ENCODE measurements at places on chromosomes 1 and 21.
A peak's percentile ranks its signal among the peaks of the same experiment; 100 is the strongest.

DNA sequence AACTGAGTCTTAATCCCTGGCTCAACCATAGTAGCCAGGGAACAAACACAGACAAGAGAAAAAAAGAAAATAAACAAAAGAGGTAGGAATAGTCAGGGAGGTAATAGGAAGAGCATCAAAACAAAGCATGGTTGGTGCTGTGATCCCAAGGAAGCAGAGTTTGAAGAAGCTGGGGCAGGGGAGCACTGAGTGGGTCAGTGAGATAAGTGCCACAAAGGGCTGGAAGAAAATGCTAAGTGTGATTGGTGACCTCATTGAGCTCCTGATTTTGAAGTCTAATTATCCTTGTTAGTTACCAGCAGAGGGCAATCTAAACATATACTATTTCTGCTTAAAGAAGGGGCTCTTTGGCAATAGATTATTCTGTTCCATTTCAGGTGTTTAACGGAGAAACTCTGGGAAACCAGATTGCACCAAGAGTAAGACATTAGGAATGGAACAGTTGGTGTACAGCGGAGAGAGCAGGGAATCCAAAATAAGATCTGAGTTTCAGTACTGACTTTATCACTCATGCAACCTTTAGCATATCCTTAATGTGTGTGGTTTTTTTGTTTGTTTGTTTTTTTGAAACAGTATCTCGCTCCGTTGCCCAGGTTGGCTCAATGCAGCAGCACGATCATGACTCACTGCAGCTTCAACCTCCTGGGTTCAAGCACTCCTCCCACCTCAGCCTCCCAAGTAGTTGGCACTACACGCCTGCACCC is 30.7 kb upstream of the KIAA1614 start:
- peak; percentile 74 for DNase-seq
- no peak overlapping the region for H3K4me3 ChIP-seq
- no peak overlapping the region for H3K27ac ChIP-seq
- no peaks in the 10 kb centered on the region for H3K27me3 ChIP-seq
- peaks cover 55% of the 10 kb centered on the region for H3K36me3 ChIP-seq
- H3K4me1 ChIP-seq = peaks cover 3% of the 10 kb centered on the region

DNA sequence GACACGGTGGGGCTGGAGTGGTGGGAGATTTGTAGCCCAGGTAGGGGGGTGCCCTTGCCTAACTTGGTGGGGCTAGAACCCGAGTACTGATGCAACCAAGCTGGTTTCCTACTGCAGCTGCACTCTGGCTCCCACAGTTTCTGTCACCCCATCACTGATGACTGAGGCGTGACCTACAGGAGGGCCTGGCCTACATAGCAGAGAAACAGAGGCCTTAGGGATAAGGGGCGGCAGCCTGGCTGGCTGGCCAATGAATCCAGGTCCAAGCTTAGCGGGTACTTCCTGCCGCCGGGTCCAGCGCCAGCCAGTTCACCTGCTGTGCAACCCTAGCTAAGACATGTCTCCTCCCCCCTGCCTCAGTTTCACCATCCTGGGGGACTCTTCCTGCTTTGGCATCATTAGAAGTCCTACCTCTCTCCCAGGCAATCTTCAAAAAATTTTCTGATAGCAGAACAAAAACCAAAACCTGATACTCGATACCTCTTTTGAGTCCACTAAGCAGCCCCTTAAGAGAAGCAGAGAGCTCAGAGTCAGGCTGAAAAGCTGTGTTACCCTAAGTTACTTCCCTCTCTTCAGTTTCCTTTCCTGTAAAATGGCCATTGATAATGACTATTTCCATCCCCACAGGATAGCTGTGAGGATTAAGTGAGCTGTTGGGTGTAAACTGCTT is 27.3 kb upstream of the RNF19B start:
- no peaks in the 10 kb centered on the region for H3K27me3 ChIP-seq
- no peak overlapping the region for H3K27ac ChIP-seq
- no peaks in the 10 kb centered on the region for H3K36me3 ChIP-seq

GRCh38 chr21:42508371-42508770 is 5.3 kb upstream of the SLC37A1 start:
- H3K36me3 ChIP-seq = no peaks in the 10 kb centered on the region
- H3K4me1 ChIP-seq = peaks cover 5% of the 10 kb centered on the region
- no peak for DNase-seq
- no peak overlapping the region for H3K27ac ChIP-seq
- peaks cover 20% of the 10 kb centered on the region for H3K27me3 ChIP-seq

DNA sequence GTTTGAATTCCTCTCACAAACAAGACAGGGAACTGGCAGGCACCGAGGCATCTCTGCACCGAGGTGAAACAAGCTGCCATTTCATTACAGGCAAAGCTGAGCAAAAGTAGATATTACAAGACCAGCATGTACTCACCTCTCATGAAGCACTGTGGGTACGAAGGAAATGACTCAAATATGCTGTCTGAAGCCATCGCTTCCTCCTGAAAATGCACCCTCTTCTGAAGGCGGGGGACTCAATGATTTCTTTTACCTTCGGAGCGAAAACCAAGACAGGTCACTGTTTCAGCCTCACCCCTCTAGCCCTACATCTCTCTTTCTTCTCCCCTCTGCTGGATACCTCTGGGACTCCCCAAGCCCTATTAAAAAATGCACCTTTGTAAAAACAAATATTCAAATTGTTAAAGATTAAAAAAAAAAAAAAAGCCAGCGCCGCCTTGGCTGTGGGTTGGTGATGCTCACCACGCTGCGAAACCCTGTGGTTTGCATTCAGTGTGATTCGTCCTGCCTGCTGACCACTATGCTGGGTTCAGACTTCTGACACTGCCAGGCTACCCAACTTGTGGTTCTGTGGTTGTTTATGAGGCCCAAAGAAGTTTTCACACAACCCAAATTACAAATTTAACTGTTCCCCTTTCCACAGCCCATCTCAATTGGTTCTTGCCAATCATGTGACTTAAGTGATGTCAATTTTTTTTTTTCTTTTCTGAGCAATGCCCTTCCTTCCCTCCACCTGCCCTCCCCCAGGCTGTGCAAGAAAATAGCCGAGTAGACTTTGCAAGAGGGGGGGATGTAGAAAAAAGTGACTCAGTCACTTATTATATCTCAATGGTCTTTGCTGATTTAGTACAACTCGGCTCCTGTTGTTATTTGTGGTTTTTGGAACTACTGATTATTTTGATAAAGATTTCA is at the start of gene RUNX1:
Gene RUNX1, minus strand, starts transcription at position 597 of the 912 bp plus-strand sequence.
- peak; percentile 61 for DNase-seq
- H3K4me3 ChIP-seq = peak within 1 kb of the TSS; percentile 40
- peak within 1 kb of the TSS; percentile 51 for H3K27ac ChIP-seq
- H3K4me1 ChIP-seq = peaks cover 18% of the 10 kb centered on the region
- no peaks in the 10 kb centered on the region for H3K27me3 ChIP-seq

DNA sequence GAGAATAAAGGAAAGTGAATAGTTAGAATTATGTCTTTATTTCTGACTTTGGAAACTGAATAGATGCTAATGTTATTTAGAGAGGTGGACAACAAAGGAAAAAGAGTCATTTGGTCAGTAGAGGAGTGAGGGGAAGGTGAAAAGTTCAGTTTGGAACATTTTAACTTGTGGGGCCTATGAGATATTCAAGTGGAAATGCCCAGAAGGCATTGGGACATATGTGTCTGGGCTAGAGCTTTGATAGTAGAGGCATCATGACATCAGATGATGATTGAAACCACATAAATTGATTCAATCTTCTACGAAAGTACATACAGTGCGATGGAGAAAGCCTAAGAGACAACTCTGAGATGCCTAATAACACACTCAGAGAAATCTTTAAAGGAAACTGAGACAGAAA is 151.7 kb upstream of the COL11A1 start:
- no peak overlapping the region for H3K4me3 ChIP-seq
- H3K27ac ChIP-seq = no peak overlapping the region
- H3K36me3 ChIP-seq = no peaks in the 10 kb centered on the region
- H3K27me3 ChIP-seq = no peaks in the 10 kb centered on the region
- no peak for DNase-seq
- H3K4me1 ChIP-seq = no peaks in the 10 kb centered on the region

DNA sequence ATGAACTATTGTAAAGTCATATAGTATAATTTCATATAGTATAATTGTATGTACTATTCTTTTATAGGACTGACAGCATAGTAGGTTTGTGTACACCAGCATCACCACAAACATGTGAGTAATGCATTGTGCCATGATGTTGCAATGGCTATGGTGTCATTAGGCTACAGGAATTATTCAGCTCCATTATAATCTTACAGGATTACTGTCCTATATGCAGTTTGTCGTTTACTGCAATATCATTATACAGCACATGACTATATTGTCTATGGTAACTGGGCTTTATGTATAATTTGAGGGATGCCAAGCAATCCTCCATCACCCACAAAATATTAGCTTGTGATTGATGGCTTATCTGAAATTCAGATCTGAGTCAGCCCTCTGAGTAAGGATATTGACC is 54.2 kb upstream of the PBX1 start:
- no peak for DNase-seq
- no peaks in the 10 kb centered on the region for H3K36me3 ChIP-seq
- no peaks in the 10 kb centered on the region for H3K4me1 ChIP-seq
- H3K4me3 ChIP-seq = no peak overlapping the region
- H3K27me3 ChIP-seq = no peaks in the 10 kb centered on the region

DNA sequence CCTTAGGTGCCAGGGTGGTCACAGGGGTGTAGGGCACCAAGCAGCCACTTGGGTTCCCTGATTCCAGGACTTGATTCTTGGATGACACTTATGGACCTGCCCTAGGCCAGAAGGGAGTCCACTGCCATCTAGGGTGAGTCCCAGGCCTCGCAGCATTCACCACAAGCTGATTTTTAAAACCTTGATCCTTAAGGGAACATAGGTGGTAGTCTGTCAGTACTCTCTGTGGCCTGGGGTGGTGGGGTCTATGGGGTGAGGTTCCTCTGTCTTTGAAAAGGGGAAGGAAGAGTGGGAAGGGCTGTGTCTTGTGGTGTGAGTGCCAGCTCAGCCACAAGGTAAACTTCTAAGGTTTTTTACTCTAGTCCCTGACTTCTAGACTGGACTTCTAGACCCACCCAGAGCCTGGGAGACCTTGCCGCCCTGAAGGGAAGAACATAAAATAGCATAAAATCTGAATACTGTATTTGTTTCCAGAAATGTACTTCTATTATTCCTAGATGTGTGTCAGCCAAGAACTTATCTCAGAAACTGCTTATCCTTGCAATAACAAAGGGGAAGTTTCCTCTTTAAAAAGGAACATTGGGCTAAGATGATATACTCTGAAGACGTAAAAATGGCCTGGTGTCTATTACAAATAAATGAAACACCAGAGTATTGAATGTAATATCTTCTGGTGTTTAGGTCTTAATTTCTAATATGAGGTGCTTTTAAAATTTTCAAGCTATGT is 757.3 kb downstream of the LTN1 start:
- no peaks in the 10 kb centered on the region for H3K27me3 ChIP-seq
- H3K27ac ChIP-seq = no peak overlapping the region
- H3K4me3 ChIP-seq = no peak overlapping the region
- DNase-seq = no peak
- H3K4me1 ChIP-seq = no peaks in the 10 kb centered on the region
- H3K36me3 ChIP-seq = no peaks in the 10 kb centered on the region

DNA sequence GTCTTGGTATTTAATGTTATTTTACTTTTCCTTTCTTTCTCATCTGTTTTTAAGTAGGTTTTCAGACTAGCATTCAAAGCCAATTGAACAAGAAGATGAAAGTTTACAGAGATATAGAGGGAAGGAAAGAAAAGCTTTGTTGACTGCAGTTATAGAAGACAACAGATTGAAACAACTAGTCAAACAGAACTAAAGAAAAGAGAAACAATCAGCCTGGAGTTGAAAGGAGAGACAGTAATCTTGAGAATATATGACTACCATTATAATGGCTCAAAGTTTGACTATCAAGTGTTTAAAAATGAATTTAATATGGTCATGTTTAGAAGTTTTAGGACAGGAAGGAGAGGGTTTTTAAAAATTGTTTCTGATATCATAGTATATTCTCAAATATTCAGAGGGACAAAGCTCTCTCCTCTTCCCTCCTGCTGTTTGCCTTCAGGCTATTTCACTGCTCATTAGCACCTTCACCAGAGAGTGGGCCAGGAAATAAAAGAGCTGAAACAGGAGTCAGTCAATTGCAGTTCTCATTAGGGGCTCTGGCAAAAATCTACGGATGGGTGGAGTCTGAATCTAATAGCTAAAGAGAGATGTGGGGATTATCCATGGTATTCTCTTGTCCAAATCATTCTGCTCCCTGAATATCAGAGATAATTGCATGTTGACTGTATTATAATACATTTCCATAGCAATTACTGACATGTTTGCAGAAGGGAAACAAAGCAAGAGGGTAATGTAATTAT is 577.8 kb downstream of the BRINP3 start:
- H3K4me1 ChIP-seq = no peaks in the 10 kb centered on the region
- no peaks in the 10 kb centered on the region for H3K27me3 ChIP-seq
- no peak overlapping the region for H3K4me3 ChIP-seq
- H3K36me3 ChIP-seq = no peaks in the 10 kb centered on the region
- H3K27ac ChIP-seq = no peak overlapping the region
- DNase-seq = no peak

- peak; percentile 26 for DNase-seq
- no peaks in the 10 kb centered on the region for H3K36me3 ChIP-seq
- H3K4me1 ChIP-seq = no peaks in the 10 kb centered on the region
- no peak overlapping the region for H3K4me3 ChIP-seq
- H3K27me3 ChIP-seq = no peaks in the 10 kb centered on the region
- H3K27ac ChIP-seq = no peak overlapping the region
These were observed 14.0 kb downstream of the KRTAP24-1 start for GRCh38 chr21:30268608-30269197.

DNA sequence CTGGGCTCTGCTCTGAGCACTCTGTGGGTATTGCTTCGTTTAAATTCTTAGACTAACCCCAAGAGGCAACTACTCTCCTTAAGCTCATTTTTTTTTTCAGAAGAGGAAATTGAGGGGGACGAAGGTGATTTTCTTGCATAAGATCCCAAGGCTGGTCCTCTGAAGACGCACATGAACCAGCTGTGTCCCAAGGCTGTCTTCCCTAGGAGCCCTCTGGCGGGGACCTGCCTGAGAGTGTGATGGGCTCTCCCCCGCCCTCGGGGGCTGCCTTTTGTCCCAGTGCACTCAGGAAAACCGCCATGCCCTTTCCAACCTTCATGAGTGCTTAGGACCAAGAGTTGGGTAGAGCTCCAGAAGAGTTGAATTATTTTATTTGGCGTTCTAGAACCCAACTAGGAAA is 21.7 kb downstream of the UMODL1 start:
- H3K27me3 ChIP-seq = peaks cover 78% of the 10 kb centered on the region
- H3K4me1 ChIP-seq = no peaks in the 10 kb centered on the region
- no peak for DNase-seq
- no peak overlapping the region for H3K4me3 ChIP-seq
- no peak overlapping the region for H3K27ac ChIP-seq
